EL (cell line): ENCODE measurements at places on chromosomes 12 and 14.

DNA sequence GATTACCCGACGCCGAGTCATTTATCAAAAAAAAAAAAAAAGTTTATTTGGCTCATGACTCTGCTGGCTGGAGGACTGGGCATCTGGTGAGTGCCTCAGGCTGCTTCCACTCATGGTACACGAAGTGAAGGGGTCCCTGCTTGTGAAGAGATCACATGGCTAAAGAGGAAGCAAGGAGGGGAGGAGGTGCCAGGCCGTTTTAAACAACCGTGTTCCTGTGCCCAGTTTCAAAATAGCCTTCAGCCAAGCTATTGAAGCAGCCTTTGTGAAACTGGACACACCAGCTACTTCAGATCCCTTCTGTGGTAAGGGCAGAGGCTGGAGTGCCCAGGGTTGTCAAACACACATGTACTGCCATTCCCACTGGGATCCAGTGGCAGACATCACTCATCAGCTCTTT, 7.6 kb downstream of the POP5 start:
- no peak for DNase-seq

DNA sequence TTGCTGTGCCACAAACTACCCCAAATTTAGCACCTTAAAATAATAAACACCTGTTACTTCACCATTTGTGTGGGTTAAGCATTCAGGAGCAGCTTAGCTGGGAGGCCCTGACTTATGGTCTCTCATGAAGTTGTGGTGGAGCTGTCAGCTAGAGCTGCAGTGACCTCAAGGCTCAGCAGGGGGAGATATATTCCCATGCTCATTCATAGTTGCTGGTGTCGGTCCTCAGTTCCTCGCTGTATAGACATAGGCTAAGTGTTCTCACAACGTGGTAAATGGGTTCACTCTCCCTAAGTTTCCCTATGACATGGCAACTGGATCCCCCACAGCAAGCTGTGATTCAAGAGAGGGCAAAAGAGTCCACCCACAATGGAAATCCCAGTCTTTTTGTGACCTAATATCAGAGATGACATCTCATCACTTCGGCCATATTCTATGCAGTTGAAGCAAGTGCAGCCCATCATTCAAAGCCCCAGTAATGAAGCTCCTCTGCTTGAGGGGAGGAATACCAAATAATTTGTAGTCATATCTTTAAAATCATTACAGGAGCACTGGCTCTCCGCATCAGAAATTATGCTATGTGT, 41.1 kb downstream of the PRB3 start:
- peak; percentile 50 for DNase-seq

DNA sequence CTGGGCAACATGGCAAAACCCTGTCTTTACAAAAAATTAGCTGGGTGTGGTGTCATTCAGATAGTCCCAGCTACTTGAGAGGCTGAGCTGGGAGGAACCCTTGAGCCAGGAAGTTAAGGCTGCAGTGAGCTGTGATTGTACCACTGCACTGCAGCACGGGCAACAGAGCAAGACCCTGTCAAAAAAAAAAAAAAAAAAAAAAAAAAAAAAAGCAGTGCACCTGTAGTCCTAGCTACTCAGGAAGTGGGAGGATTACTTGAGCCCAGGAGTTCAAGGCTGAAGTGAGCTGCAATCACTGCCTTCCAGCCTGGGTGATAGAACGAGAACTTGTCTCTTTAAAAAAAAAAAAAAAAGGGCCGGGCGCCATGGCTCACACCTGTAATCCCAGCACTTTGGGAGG, 5.6 kb downstream of the REM2 start:
- DNase-seq: no peak

DNA sequence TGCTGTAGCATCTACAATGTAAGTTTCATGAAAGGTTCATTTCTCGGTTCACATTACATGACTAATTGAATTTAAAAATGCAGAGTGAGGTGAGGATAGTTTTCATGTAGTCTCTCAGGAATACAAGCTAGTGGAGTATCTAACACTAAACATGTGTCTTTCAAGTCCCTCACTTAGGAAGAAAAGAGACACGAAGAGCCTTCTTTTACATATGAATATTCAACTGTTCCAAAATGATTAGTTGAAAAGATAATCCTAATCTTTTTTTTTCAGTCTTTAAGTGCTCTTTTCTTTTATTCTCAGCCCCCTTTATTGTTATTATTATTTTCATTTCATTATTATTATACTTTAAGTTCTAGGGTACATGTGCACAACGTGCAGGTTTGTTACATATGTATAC, 10.8 kb downstream of the PRR4 start:
- no peak for DNase-seq

DNA sequence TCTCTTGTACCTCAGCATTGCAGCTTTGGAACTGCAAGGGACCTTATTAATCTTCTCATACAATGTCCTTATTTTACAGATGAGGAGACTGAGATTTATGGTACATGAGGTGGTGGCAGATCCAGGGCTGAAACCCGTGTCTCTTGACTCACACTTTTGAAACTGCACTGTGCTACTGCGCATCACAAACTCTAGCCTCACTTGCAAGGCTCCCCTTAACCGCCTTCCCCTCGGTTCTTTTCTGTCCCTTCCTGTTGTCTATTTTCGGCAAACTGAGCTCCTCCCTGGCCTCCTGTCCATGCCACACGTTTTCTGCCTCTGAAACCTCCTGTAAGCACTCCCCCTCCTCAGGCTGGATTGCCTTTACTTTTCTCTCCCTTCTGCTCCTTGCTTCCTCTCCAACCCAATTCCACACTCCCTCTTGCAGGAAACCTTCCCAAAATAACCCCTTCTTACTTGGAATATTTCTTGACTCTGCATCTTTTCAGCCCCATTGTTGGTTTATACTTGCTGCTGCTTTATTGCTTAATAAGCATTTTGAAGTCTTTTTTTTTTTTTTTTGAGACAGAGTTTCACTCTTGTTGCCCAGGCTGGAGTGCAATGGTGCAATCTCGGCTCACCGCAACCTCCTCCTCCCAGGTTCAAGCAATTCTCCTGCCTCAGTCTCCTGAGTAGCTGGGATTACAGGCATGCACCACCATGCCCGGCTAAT, 72.4 kb upstream of the CISTR start:
- no peak for DNase-seq

GRCh38 chr12:49458816-49459215, 80.0 kb upstream of the KCNH3 start:
- no peak for DNase-seq

- DNase-seq: peak; percentile 83
Measured at GRCh38 chr14:59438195-59438647, 27.0 kb downstream of the GPR135 start.

DNA sequence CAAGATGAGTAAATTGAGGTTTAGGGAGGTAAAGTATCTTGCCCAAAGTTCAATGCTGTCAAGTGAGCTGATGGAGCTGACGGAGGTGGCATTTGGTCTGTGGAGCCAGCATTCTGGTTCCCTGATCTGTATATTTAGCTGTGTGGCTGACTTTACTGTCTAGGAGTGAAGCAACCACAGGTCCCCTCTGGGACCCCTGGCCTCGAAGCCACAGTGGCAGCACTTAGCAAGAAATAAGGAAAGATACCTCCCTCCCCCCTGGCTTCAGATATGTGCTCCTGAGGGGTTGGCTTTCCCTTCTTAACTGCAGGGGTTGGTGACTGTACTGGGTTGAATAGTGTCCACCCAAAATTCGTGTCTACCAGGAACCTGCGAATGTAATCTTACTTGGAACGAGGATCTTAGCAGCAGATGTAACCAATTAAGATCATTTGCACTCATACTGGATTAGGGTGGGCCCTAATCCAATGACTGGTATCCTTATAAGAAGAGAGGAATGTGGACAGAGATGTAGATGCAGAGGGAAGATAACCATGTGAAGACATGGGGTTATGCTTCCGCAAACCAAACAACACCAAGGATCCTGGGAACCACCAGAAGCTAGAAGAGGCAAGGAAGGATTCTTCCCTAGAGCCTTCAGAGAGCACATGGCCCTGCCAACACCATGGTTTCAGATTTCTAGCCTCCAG, 2.0 kb upstream of the ACVR1B start:
- no peak for DNase-seq

- peak; percentile 37 for DNase-seq
Measured at GRCh38 chr12:131825146-131825892, 2.9 kb upstream of the MMP17 start.

- DNase-seq: no peak
Measured at GRCh38 chr12:52206304-52207040, 14.7 kb upstream of the KRT80 start.

DNA sequence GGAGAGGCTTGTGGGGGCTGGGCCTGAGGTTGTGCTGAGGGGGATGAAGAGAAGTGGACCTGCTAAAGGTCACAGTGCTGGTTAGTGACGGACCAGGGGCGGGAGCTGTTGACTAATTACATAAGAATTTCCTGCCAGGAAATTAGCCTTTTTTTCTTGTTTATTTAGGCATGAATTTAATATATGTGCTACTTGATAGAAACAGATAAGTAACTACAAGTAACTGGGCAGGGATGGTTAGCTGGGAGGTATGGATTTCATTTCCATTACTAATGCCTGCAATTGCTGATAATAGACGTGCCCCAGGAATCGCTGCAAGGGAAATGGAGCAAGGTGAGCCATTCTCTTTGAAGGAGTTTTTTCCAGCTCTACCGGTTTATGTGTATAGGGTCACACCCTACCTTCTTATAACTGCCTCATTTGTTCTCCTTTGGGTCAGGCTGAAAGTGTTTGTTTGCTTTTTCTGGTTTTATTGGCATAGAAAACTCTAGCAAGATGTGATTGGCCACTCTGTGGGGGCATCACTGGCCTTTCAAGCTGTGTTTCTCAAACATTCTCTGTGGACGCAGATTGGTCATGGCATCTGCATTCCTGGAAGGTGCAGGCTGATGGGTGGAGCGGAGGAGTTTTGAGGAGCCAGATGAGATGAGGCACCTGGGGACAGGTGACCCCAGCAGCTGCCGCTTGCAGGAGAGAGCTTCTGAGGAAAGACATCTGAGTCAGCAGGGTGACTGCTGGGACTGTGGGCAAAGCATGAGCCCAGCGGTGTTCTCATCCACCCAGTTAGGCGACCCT, 19.0 kb upstream of the GPRC5A start:
- DNase-seq: peak; percentile 92

- DNase-seq: no peak
Measured at GRCh38 chr14:102893452-102893851, 29.0 kb upstream of the AMN start.

- no peak for DNase-seq
Measured at GRCh38 chr12:34097213-34097612, 74.9 kb downstream of the ALG10 start.

DNA sequence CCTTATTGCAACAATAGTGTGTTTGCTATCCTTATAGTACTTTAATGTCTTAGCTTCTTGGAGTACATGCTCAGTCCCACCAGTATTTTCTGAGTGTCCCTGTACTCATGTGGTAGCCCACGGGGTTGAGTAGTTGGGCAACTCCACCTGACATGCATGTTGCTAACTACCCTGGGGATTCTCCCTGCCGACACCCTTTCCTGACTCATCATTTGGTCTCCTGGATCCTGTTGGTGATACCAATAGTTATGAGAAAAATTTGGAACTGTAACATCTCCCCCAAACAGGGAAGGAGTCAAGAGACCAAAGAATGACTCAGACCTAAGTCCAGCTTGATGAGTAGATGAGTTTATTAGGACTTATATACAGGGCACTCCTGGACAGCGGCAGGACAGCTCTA, 101.6 kb downstream of the BRMS1L start:
- DNase-seq: peak; percentile 2

DNA sequence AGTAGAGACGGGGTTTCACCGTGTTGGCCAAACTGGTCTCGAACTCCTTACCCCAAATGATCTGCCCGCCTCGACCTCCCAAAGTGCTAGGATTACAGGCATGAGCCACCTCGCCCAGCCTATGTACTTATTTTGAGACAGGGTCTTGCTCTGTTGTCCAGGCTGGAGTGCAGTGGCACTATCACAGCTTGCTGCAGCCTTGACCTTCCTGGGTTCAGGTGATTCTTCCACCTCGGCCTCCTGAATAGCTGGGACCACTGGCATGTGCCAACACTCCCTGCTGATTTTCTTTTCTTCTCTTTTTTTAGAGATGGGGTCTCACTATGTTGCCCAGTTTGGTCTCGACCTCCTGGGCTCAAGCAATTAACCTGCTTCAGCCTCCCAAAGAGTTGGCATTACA, 14.0 kb upstream of the HNF1A start:
- no peak for DNase-seq

DNA sequence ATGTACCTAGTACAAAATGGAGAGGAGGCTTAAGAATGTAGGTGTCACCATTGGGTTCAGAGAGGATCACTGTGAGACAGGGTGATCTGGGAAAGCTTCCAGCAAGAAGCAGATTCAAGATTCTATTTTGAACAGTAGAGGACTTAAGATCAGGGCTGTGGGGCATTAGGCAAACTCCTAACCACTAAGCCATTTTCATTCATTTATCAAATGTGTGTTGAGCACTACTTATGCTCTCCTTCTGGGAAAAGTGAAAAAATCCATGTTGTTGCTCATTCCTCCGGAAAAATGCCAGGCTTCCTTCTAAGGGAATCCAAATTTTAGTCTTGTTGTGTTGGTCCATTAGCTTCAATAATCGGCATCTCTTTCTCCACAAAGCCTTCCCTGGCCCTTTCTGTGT, 163.4 kb downstream of the NUAK1 start:
- no peak for DNase-seq

- DNase-seq: no peak
Measured at GRCh38 chr14:45904314-45904713, 651.3 kb upstream of the MIS18BP1 start.

- DNase-seq: peak; percentile 59
Measured at GRCh38 chr14:91249841-91250616, 5.5 kb upstream of the GPR68 start.

DNA sequence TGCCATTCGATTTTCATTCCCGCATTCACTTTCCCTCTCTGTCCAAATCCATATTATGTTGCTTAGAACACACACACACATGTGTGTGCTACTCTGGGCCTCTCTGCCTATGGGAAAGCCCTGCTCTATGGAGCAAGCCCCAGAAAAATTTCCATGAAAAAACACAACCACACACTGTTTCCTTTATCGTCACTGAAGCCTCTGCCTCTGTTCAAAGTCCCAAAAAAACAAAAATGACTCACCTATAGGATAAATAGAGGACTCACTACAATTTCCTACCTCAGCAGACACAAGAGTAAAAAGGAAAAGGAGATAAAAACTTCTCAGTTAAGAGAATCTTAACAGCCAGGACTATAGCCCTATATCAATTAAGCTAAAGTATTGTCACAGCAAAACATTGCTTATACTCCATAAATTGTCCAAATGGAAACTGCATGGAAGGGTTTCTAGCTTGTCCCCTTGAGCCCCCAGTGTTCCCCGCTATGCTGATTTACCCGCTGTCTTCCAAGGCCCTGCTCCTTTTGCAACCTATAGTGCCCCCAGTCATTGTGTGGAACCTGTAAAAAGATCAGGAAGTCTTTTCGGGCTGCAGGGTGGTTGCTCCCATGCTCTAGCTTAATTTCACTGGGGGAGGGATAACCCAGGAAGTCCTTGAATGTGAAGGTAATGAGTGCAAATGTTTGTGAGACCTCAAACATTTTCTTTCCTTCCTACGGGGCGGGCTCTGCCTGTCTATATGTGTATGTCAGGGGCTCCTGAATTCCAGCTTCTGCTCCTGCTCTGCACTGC, 11.1 kb upstream of the PIP4K2C start:
- no peak for DNase-seq
